ENCODE measurements at places on chromosomes 4 and X.

- DNase-seq, result no peak
Observed at GRCh38 chr4:147550626-147551246, 66.5 kb upstream of the TMEM184C start.

DNA sequence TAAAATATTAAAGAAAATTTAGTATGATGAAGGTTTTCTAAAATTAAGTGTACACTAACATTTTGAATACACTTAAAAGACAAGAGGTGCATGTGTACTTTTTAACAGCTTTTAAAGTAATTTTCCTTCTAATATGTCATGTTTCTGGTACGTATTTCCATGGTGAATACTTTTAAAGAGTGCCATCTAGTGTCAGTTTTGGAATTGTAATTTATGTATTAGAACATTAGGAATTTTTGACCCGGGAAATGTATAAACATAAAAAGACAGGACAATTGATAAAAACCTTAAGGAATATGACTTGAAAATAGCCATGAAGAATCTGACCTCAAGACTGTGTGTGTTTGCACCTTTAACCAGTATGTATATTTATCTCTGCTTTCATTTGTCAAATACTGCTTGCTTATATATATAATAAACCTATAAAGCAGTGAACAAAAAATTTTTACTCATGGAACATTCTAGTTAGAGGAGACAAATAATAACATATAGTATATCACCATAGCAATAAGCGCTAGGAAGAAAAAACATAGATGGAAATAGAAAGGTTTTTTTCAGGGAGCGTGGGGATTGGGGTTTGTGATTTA is 7.2 kb downstream of the GSTCD start:
- peak; percentile 63 for DNase-seq

DNA sequence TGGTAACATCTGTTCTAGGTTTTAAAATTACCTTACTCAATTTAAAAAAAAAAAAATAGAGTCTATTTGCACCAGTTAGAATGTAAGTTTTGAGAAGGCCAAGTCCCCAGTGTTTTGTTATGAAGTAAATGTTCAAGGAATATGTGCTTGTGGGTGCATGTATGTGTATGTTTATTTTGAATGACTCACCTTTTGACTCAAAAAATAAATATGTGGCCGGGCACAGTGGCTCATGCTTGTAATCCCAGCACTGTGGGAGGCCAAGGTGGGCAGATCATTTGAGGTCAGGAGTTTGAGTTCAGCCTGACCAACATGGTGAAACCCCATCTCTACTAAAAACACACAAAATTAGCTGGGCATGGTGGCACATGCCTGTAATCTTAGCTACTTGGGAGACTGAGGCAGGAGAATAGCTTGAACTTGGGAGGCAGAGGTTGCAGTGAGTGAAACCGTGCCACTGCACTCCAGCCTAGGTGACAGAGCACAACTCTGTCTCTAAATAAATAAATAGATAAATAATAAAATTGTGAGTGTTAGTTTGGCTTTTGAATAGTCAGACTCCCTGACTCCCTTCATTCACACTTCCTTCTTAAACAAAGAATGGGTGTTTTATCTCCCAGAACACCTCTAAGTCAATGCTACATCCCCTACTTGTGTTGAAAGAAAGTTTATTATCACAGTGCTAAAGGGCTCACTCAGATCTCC is 511.3 kb upstream of the PCDH7 start:
- no peak for DNase-seq

- no peak for DNase-seq
Observed at GRCh38 chr4:5957076-5957475, 61.2 kb downstream of the C4orf50 start.

- no peak for DNase-seq
Observed at GRCh38 chr4:61195101-61195500, 5.0 kb upstream of the ADGRL3 start.

- DNase-seq, result no peak
Observed at GRCh38 chr4:48223633-48224295, 45.9 kb downstream of the TEC start.

- no peak for DNase-seq
Observed at GRCh38 chr4:4462970-4463369, 76.1 kb downstream of the NSG1 start.

- DNase-seq, result no peak
Observed at GRCh38 chr4:686413-687040, 2.4 kb downstream of the SLC49A3 start.

DNA sequence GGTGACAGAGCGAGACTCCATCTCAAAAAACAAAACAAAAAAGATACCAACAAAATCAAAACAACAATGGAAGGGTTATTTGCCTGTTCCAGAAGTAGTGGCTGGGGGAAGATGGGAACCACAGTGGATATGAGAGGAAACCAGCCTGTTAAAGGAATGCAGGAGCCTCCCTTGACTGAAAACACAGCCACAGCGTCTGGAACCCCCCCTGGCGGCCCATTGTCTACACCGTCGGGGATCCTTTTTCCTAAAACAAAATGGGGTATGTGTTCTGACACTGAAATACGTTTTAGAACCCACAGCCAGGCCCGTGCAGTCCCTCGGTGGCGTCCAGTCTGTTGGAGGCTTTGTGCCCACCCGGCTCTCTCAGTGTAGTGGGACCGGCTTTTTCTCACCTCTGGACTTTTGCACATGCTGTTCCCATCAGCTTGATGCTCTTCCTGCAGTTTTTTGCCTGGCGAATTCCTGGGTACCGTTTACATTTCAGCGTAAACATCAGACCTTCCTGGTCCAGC is 19.6 kb downstream of the PIGG start:
- DNase-seq, result no peak

DNA sequence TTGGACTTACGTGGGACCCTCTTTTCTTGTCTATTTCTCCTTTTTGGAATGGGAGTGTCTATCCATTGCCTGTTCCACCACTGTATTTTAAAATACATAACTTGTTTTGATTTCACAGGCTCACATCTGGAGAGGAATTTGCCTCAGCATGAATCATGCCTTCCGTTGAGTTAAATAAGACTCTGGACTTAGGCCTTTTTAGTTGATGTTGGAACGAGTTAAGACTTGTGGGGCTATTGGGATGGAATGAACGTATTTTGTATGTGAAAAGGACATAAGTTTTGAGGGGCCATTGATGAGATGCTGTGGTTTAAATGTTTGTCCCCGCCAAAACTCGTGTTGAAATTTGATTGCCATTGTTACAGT is 66.2 kb downstream of the BEX3 start:
- no peak for DNase-seq

DNA sequence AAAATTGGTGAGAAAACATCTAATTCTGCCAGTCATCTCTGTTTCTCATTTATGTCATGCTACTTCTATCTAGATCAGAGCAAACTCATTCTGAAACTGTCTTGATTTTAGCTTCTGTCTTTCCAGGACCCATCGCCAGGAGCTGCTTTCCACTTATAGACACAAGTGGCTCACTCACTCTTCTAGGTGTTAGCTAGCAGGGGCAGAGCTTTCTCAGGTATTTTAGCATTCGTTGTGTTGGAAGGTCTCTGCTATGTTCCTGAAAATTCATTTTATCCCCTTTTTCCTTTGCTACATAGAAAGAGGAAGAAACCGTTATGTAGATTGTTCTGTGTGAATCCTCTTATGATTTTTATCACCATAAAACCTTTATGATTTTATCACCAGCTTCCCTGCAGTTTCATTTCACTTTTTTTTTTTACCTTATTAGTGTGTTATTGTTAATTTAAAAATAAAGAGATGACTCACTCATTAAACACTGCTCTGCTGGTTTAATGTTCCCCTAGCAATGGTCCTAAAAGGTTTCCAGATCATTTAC is 246.6 kb upstream of the AADAT start:
- DNase-seq, result no peak

DNA sequence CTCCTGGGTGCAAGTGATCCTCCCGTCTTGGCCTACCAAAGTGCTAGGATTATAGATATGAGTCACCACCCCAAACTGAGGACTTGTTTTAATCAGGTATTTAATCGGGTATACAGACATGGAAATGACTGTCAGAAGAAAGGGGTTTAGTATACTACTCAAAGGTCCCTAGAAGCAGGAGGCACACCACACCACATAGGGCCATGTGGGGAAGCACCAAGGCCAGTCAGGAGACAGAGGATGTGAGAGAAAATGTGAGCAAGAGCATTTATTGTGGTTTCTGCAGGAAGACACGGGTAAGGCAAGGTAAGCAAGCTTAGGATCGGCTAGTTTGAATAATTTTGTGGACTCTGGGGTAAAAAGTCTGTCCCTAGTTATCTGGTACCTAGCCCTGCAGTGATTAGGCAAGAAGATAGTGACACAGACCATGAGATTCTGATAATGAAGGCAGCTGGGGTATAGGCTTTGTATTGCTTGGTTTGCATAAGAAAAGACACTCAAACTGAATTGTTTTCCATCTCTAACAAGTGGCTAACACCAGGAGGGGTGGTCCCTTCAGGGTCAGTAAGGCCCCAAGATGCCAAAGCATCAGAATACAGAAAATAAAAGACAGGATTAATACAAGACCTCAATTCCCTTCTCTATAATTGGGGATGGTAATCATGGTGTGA is 408.8 kb upstream of the F9 start:
- no peak for DNase-seq

GRCh38 chr4:45399116-45399515 is 672.8 kb upstream of the GNPDA2 start:
- DNase-seq, result no peak
